Activated effector memory CD4-positive, alpha-beta T cell treated with Interleukin-2 at 50 U/mL for 16 hours (primary cell): ENCODE measurements at places on chromosomes 16 and 17.

GRCh38 chr17:80696456-80696855 is 151.8 kb downstream of the RPTOR start:
- DNase-seq: no peak

- DNase-seq: no peak
These were observed 4.2 kb upstream of the ATXN7L3 start for GRCh38 chr17:44203731-44204440.

DNA sequence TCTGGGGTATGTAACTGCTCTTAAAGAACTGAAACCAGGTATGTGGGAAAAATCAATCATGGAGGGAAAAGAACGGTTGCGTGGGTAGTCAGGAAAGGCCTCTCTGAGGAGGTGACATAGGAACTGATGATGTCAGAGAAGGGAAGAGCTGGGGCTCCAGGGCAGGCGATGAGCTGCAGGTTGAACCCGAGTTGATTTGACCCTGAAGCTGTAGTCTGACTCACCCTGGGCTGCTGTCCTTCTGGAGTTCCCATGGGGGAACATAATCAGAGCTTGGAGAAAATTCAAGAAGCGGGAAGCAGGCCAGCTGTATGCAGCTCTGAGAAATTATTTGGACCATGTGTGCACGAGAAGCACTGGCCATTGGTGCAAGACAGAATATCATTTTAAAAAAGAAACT is 16.7 kb downstream of the SLC6A2 start:
- no peak for DNase-seq

DNA sequence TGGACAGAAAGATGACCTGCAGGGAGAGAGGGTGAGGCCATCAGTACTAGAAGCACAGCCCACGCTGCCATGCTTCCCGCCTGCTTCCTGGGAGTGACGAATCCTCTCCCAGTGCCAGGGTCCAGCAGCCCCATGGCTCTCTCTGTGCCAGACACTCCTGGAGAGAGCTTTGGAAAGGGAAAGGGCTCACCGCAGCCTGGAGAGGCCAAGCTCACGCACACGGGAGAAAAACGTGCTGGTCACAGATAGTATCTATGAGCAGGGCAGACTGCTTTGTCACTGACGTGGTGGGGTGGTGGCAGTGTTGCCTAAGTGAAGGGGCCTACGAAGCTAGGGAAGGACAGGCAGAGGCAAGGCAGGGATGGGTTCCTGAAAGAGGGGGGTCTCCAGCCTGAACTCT is 5.4 kb downstream of the WBP2 start:
- DNase-seq: no peak

GRCh38 chr16:19812986-19813385 is 71.7 kb downstream of the GPRC5B start:
- DNase-seq: no peak

DNA sequence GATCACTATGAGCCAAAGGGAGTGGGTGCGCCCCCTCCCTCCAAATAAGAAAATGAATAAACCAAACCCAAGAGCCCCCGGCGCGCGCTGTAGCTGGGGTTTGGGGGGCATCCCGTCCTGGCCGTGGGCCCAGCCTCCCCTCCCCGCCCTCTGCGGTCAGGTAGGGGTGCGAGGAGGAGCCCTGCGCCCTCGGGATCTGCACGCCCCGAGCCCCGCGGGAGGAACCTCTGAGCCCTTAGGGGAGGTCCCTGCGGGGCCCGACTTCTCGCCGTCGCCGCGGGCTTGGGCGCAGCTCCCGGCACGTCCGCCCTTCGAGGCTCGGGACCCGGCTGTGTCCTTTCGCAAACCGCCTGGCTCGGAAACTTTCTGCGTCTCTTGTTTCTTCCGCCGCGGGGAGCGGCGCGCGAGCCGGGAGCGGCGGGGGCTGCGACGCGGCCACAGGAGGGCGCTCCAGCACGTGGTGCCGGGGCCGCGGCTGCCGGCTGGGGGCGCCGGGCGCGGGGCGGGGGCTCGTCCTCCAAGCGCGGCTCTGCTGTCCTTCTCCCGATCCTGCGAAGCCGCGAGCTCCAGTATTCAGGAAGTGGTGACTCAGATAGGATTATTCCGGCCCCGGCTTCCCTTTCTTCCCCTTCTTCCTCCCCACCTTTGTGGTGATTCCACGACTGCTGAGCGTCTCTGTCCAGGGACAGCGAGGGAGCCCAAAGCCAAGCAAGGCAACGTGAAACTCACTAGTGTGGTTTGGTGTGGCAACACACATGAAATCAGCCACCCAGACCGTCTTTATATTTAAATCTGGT is 1.6 kb downstream of the PITPNC1 start:
- DNase-seq: peak; percentile 74
